ENCODE measurements at places on chromosomes 16 and 17.

GRCh38 chr16:35102780-35103403 is 1643.5 kb downstream of the TP53TG3F start:
- DNase-seq, result no peak

GRCh38 chr17:69876757-69877156 is 198.3 kb upstream of the KCNJ16 start:
- DNase-seq, result peak; percentile 14

DNA sequence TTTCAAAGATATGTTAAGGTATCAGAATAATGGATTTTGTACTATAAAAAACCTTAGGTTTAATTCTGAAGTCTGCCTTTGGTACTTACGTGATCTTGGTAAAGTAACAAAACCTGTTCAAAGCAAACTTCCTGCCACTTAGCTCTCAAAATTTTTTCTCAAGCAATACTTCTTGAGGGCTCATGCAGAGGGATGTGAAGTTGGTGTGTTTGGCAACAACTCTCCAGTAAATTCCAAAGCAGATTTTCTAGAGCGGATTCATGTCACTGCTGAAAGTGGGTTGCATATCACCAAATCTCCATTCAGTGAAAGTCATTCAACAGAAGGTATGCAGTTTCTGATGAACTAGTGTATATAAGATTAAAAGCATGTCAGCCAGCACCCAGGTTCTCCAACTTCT is 856.7 kb downstream of the CDH8 start:
- no peak for DNase-seq

DNA sequence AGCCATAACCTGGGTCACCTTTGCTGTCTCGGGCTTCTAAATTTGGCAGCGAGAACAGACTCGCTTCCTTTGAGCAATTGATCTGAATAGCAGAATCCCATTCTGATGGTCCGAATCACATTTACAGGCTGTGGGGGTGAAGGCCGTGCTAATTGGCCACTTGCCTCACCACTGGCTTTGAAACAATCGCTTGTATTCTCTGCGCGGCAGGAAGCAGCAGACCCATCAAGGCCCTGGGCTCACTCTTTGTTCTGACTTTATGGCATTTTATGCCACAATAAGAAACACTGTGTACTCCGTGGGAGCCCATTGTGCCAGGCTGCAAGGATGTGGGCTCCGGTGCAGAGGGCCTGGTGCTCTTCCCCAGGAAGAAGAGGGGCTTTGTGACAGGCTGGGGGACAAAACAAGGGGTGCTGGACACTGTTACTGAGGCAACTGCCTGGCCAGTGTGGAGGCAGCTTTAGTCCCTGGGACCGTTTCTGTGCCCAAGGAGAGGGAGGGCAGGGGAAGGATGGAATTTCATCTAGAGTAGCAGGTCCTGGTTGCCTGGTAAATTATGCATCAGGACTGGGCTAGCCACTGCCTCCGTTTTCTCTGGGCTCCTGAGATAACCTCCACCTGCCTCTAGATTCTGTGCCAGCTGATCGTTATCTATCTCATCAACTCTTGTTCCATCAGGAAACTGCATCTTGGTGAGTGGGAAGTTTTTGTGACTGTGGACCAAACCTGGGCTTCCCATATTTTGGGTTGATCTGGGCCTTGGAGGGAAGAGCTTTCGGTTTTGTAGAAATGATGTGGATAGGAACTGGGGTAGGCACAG is 78.5 kb downstream of the MRC2 start:
- DNase-seq, result no peak

GRCh38 chr17:30220414-30220813 is 15.1 kb downstream of the SLC6A4 start:
- DNase-seq, result no peak

Data from MV-4-11 (cell line).